ENCODE measurements at places on chromosomes 7 and 10.

- DNase-seq, result peak; percentile 38
These were observed 162.0 kb downstream of the CYP26A1 start for GRCh38 chr10:93235686-93236085.

GRCh38 chr7:103637726-103638125 is 191.7 kb upstream of the SLC26A5 start:
- DNase-seq, result no peak

DNA sequence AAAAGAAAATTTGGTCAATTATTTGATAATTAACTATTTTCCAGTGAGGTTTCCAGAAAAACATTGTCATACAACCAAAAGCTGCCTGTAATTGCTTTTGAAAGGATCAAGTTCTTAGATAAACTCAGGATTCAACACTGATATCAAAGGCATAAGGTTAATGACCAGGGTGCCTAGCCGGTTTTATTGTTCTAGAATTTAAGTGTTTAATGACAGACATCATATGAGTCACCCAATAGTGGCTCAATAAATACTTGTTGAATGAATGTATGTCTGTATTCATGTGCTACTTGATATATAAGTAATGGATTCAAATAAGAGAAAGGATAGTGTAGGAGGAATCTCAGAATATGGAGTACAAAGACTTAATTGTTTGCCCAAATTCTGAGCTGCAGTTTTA is 196.1 kb upstream of the LRGUK start:
- no peak for DNase-seq

GRCh38 chr10:43420369-43421200 is 11.6 kb upstream of the HNRNPF start:
- DNase-seq, result peak; percentile 74

GRCh38 chr7:100874300-100874576 is 665 bp upstream of the SRRT start:
- DNase-seq, result no peak

- no peak for DNase-seq
These were observed 85.2 kb downstream of the SORBS1 start for GRCh38 chr10:95475827-95476468.

GRCh38 chr7:47453093-47454061 is 128.5 kb downstream of the TNS3 start:
- DNase-seq, result peak; percentile 96

- DNase-seq, result no peak
These were observed 237.4 kb downstream of the WDR11 start for GRCh38 chr10:121088524-121088923.

DNA sequence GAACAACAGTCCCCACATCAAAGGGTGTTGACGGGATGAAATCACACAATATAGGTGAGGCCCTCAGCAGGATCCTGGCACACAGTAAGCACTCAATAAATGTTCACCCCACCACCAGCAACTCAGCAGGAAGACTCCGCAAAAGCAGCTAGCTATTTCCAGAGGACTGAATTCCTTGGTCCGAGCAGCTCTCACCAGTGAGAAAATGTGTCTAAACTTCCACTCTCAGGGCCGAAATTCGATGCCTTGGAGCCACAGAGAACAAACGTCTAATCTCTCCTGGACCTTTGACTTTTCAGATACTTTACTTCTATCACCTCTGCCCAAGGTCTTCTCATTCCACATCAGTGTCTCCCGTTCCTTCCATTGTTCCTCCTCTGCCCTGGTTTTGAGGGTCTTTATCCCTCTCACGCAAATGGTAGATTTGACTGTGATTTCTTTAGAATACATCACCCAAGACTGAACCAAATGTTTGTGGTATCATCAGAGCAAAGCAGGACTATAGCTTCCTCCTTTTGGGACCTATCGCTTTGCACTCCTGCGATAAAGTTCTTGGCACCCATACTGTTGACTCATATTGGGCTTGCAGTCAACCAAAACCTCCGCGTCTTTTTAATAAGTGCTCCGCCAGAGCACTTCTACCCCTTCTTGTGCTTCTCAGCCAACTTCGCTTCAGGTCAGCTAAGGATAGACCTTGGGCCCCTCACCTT is 903 bp upstream of the NT5C2 start:
- no peak for DNase-seq

GRCh38 chr10:102403115-102403514 is 7.6 kb downstream of the NFKB2 start:
- no peak for DNase-seq

- DNase-seq, result no peak
These were observed 371.6 kb downstream of the SH2D4B start for GRCh38 chr10:80909254-80909653.

DNA sequence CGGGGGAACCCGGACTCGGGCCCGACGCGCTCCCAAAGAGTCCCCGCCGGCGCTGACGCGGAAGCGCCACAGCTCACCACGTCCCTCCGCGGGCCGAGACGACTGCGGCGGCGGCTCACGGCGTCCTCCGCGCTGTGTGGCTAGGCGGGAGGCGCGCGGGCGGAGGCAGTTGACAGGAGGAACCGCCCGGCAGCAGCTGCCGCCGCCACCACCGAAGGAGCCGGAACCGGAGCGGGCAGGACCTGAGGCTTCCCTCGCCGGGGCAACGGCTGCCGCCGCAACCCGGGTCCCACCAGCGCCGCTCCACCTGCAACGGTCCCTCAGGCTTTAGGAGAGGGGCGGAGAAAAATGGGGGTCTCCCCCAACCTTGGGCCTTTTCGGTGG is 334 bp downstream of the ZNF800 start:
- DNase-seq, result peak; percentile 15

DNA sequence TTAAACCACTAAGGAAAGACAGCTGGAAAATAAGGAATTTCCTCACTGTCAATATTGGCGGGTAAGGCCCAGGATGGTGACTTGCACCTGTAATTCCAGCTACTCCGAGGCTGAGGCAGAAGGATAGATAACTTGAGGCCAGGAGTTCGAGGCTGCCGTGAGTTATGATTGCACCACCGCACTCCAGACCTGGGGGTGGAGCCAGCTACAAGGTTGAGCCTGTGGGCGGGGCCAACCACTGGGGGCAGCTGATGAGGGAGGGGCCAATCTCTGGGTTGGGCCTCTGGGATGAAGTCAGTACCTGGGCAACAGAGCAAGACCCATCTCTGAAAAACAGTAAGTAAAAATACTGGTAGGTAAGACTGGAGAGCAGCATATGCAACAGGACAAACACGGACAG is 80.1 kb upstream of the ADO start:
- no peak for DNase-seq

GRCh38 chr7:67455508-67455907 is 458.9 kb downstream of the TYW1 start:
- no peak for DNase-seq

- no peak for DNase-seq
These were observed 240.8 kb downstream of the SNX10 start for GRCh38 chr7:26532471-26532870.

- no peak for DNase-seq
These were observed 9.9 kb downstream of the ST7 start for GRCh38 chr7:116963234-116963633.

- DNase-seq, result no peak
These were observed 480.0 kb downstream of the GALNT17 start for GRCh38 chr7:71611986-71612385.

DNA sequence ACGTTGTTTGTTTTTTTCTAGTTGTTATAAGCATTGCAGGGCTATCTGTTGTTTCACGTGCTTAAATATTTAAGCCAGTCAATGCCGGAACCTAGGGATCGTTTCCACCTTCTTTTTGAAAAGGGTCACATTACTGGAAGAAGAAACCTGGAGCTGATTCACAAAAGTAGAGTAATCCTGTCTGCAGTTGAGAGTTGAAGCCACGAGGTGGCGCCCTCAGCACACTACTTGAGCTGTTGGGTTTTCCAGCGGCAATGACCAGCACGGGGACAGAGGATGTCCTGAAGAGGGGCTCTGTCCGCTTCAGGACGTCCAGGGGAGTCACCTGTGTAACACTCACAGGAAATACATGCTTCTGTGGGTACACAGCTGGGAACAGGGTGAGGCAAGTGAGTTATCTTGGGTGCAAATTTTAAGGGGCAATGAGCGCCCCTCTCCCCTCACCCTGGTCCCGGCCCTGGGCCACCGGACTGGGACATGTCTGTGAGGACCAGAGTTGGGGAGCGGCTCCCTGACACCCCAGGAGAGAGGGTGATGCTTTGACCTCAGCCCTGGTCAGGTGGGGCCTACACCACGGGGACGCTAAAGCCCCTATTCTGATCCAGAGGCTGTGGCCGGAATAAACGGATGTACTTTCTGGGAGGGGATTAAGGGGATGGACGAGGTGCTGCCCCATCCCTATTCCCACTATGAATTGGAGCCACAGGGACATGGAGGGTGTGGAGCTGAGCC is 26.3 kb upstream of the WDFY4 start:
- DNase-seq, result peak; percentile 47

GRCh38 chr7:87000344-87000743 is 59.1 kb downstream of the ELAPOR2 start:
- DNase-seq, result no peak

- peak; percentile 75 for DNase-seq
These were observed 1.2 kb upstream of the TMEM178B start for GRCh38 chr7:141072548-141073172.

DNA sequence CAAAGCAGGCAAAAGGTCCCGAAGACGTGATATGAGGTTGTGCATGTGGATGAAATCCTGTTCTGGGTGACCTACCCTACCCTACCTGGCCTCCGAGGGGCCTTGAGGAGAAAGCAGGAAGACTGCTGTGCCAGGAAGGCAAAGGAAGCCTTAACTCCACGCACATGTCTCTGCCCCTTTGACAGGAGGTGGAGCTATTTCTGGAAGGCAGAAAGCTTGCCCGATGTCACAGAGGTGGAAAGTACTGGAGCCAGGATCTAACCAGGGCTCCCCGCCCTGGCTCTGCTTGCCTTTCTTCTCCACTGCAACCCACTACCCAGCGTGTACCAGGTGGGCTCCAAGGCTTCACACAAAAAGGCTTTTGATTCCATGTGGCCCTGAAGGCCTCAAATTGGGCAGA is 66.4 kb upstream of the DDC start:
- DNase-seq, result no peak

GRCh38 chr10:11245510-11245909 is 227.8 kb downstream of the CELF2 start:
- no peak for DNase-seq

DNA sequence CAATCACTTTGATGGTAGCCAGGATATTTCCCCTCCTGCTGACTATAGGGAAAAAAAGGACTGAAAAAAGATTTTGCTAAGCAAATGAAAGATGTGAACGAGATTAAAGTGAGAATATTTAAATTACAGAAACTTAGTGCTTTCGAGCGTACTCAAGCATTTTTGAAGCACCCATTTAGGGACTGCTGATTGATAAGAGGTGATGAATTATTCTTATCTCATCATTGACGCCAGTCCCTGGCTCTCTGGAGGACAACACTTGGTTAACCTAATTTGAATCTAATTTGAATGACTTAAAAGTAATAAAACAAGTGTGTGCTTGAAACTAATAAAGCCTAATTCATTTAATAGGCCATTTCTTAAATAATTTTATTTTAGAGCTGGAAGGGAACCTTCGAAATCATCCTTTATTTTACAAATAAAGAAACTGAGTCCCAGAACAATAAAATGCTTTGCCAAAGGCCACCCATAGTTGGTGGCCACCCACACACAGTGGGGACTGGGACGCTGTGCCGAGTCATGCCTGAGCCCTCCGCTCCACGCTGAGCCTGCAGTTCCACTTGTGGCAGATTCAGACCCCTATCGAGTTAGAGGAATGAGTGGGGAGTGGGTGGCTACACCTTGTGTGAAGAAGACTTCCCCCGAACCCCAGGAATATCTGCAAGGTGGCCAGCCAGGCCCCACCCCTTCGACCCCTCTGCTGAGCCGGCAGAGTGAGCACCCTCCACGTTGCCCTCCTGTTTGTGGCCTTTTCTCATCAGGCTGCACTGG is 61.1 kb upstream of the SAMD8 start:
- no peak for DNase-seq

DNA sequence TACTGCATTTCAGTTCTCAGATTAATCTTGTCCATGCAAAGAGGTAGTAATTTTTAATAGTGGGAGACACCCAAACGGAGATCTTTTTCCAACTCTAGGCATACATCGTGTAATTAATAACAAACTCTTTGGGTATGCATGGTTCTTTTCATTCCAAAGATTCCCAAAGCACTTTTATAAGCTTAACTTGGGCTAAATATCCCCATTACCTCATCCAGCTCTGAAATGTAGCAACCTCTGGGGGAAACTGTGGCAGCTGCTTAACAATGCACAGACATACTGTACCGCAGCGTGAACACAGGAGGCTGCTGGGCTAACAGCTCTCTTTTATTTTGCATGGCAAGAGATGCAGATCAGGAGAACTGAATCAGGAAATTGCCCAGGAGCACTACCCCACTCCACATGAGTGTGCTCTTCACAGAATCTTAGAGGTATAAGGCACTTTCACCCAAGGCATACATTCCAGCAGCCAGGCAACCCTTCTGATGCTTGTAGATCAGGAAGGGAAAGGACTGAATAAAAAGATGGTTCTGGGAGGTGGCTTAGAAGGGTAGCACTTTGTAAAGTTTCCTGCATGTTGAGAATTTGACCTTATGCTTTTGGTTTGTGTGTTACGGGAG is 114.4 kb upstream of the GLI3 start:
- no peak for DNase-seq

GRCh38 chr7:49424109-49424508 is 349.3 kb upstream of the VWC2 start:
- DNase-seq, result no peak

- DNase-seq, result no peak
These were observed 47.4 kb downstream of the KCND2 start for GRCh38 chr7:120320218-120320961.

GRCh38 chr7:29284696-29285443 is 90.3 kb downstream of the CHN2 start:
- no peak for DNase-seq

GRCh38 chr7:39904077-39904486 is 46.0 kb upstream of the CDK13 start:
- no peak for DNase-seq

GRCh38 chr10:84829131-84829530 is 500.7 kb downstream of the CCSER2 start:
- DNase-seq, result no peak

GRCh38 chr7:130758429-130759056 is 24.5 kb upstream of the KLF14 start:
- DNase-seq, result no peak

All from H54 (cell line).